ENCODE measurements at places on chromosomes 13 and 19.

GRCh38 chr19:57282011-57282643 is 1.8 kb downstream of the ZNF460 start:
- DNase-seq, result no peak

DNA sequence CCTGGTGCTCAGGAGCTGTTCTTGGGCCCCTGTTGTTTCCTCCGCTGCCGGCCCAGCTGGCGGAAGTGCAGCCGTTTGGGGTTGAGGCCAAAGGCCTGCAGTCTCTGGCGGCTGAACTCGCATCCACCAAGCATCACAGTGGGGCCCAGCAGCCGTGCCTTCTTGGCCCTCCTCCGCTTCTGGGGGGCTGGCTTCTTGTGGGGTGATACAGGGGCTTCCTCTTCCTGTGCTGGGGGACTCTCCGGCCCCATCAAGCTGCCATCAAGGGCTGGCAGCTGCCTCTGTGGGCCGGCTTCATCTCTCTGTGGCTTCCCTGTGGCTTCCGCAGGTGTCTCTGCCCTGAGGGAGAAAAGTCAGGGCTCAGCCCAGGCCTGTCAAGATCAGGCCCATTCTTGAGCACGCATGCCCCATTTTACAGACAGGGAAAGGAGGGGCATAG is 10.3 kb downstream of the ATG4D start:
- DNase-seq, result no peak

- no peak for DNase-seq
Observed at GRCh38 chr19:33245948-33246708, 20.5 kb upstream of the SLC7A10 start.

GRCh38 chr13:73702419-73703071 is 431.7 kb downstream of the KLF12 start:
- DNase-seq, result no peak

GRCh38 chr19:14517446-14517839 is 754 bp downstream of the DNAJB1 start:
- DNase-seq, result no peak

Measured in posterior cingulate gyrus (tissue), 11 donors.